Esophagus muscularis mucosa (tissue), 4 donors: ENCODE measurements at places on chromosomes 1 and 21. TPM values are rescaled to one million over a fixed set of nuclear protein-coding genes. Genes with fewer than 3 reads are reported as not detected.

- no peaks in the 10 kb centered on the region for H3K4me1 ChIP-seq
- no peak overlapping the region for H3K4me3 ChIP-seq
- DNase-seq: no peak
- no peak overlapping the region for H3K27ac ChIP-seq
- no peaks in the 10 kb centered on the region for H3K36me3 ChIP-seq
Measured at GRCh38 chr1:117147856-117148588, 26.5 kb upstream of the TRIM45 start.

DNA sequence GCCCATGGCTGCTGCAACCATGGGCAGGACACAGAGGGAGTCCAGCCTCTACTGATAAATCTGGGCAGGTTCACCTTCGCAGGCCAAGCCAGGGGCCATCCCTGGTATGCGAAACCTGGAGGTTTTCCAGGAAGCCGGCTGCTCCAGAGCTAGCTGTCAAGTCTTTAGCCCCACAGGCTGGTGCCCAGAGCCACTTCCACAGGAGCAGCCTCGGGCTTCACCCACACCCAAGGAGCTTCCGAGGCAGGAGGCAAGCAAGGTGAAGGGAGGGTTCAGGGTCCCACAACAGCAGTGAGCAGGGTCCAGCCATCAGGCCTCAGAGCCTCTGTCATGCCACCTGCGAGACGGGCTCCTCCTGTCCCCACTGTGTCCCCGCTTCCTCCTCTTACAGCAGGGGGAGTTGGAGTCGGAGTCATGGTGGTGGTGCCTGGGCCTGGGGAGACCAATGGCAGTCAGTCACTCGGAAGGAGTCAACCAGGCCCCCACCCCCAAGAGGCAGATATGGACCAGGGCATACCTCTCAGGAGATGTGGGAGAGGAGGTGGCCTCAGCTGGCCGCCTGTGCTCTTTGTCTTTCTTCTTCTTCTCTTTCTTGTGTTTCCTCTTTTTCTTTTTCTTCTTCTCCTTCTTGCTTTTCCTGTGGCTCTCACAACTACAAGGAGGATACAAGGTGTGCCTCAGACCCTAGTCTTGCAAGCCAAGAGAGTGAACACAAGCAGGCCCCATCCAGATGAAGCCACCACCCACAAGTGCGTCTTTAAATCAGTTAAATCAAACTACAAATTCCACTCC lies 2.1 kb downstream of the C1orf35 start:
- H3K27me3 ChIP-seq: no peaks in the 10 kb centered on the region
- DNase-seq: no peak
- no peak overlapping the region for H3K4me3 ChIP-seq
- peaks cover 60% of the 10 kb centered on the region for H3K36me3 ChIP-seq

DNA sequence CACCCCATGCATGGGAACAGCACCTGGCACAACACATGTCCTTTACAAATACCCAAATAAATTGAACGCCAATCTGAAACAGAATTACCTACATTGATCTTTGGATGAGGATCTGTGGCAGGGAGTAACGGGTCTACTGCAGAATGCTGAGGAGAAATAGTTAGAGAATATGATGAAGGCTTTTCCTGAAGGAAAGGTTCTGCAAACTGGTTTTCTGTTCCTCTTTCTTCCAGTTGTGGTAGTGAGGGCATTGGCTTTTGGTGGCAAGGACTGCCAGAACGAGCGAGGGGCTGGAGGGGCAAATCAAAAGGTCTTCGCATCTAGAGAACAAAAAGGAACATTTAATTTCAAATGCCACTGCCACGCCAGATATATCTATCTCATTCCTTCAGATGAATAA lies 19.8 kb downstream of the CEP104 start:
- DNase-seq: no peak
- peaks cover 64% of the 10 kb centered on the region for H3K36me3 ChIP-seq
- H3K27ac ChIP-seq: no peak overlapping the region
- H3K4me1 ChIP-seq: no peaks in the 10 kb centered on the region
- H3K4me3 ChIP-seq: no peak overlapping the region
- no peaks in the 10 kb centered on the region for H3K27me3 ChIP-seq

DNA sequence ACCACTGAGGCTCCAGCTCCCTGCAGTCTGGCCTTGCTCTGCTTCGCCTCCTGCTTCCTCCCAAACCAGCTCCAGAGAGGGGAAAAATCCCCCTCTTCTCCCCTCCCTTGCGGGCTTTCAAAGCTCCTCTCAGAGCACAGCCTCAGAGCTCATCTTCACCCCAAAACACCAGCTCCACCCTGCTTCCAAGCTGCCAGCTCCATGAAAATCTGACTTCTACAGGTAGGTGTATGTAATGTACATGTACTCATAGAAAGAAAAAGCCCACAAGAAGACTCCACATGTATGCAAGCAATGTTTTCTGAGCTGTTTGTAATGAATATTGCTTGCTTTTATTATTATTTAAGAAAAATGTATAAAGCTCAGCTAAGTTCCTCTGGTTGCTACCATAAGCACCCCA lies 8.4 kb downstream of the SLC41A1 start:
- no peaks in the 10 kb centered on the region for H3K27me3 ChIP-seq
- H3K4me3 ChIP-seq: no peak overlapping the region
- H3K4me1 ChIP-seq: peaks cover 65% of the 10 kb centered on the region

DNA sequence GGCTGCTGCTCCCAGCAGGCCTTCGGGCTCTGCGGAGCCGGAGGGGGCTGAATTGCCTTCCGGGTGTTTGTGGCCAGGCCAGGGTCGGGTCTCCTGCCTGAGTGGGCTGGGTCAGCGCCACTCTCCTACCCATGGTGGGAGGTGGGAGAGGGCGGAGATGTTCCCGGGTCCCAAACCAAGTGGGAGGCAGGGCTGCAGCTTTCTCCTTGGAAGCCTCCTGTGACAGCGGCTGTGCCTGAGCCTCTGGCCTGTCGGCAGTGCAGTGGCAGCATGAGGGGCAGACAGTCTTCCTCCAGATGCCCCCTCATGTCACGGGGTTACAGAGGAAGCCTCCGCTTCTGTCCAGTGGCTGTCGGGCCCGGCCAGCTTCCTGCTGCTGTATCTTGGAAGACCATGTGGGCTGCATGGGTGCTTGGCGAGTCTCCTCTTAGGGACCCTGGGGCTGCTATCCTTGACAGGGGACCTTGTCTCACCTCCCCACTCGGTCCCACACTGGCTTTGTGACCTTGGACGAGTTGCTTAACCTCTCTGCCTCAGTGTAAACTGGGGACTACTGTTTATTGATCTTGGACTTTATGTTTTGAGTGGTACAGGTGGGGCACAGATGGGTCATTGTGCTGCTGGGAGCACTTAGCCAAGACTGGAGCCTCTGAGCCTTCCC lies 4.3 kb downstream of the SKI start:
- no peaks in the 10 kb centered on the region for H3K36me3 ChIP-seq
- no peaks in the 10 kb centered on the region for H3K27me3 ChIP-seq
- H3K27ac ChIP-seq: peak overlapping the region; percentile 94
- peak overlapping the region; percentile 96 for H3K4me3 ChIP-seq

DNA sequence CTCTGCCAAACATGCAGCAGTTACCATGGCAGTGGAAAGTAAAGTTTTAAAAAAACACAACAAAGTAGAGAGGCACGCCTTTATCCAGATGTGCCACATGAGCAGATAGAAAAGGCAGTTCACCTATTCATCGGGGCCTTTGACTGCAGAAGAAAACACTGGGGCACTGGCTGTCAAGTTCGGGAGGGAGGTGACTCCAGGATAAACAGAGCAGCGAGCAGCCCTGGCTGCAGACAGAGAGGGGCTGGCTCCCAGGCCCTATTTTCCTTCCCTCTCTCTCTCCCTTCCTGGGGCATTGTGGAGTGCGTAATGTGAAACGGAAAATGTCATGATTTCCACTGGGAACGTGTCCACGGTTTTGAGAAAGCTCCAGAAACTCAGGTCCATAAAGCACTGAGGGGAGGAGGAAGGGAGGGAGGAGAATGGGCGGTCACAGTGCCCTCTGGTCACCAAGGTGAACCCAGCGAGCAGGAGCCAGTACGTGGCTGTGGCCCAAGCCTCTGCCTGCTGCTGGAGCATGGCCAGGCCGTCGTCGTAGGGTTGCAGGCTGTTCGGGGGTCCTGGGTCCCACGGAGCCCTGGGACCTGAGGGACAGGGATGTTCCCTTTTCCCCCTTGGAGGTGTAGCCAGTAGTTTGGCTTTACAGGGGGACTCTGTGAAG lies 114.7 kb upstream of the IRF2BP2 start:
- no peaks in the 10 kb centered on the region for H3K27me3 ChIP-seq
- no peaks in the 10 kb centered on the region for H3K36me3 ChIP-seq
- H3K4me1 ChIP-seq: peaks cover 80% of the 10 kb centered on the region
- H3K27ac ChIP-seq: peak overlapping the region; percentile 98

Gene LRRIQ3
- total RNA-seq: 0.33 TPM

Gene TLCD4
- 8.6 TPM for total RNA-seq

Gene THEM5
- not detected for total RNA-seq

Gene PRAMEF15
- total RNA-seq: not detected
